Heart right ventricle (tissue), 16 donors: ENCODE measurements at places on chromosomes 2 and 18. TPM values are rescaled to one million over a fixed set of nuclear protein-coding genes. Genes with fewer than 3 reads are reported as not detected.

The HOXD1 gene
- total RNA-seq: not detected

The COL5A2 gene
- 4.8 TPM for total RNA-seq

The CHRND gene
- not detected for total RNA-seq

The ABCB11 gene
- not detected for total RNA-seq

The PROKR1 gene
- not detected for total RNA-seq

The TMEM163 gene
- 0.72 TPM for total RNA-seq

The BMP10 gene
- total RNA-seq: not detected
